GM10248 (cell line): ENCODE measurements at places on chromosomes 16 and 17.

- DNase-seq, result peak; percentile 77
Observed at GRCh38 chr16:21263640-21264570, 14.2 kb downstream of the CRYM start.

GRCh38 chr17:4221899-4222659 lies 41.7 kb downstream of the ANKFY1 start:
- DNase-seq, result no peak

- DNase-seq, result no peak
Observed at GRCh38 chr17:63150994-63151464, 185.0 kb downstream of the TANC2 start.

DNA sequence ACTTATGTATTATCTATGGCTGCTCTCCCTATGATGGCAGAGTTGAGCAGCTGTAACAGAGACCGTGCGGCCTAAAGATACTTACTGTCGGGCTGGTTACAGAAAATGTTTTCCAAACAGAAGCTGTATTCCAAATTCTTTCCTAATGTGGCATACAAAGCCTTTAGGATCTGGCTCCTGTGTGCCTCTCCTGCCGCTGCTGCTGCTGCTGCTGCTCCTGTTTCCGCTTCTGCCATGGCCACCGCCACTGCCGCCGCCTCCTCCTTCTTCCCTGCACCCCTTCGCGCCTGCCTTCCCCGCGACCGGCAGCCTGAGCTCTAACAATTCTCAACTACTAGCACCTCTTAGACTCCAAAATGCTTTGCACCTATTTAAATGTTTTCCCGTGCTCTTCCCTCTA lies 263.9 kb upstream of the TBX2 start:
- DNase-seq, result no peak

DNA sequence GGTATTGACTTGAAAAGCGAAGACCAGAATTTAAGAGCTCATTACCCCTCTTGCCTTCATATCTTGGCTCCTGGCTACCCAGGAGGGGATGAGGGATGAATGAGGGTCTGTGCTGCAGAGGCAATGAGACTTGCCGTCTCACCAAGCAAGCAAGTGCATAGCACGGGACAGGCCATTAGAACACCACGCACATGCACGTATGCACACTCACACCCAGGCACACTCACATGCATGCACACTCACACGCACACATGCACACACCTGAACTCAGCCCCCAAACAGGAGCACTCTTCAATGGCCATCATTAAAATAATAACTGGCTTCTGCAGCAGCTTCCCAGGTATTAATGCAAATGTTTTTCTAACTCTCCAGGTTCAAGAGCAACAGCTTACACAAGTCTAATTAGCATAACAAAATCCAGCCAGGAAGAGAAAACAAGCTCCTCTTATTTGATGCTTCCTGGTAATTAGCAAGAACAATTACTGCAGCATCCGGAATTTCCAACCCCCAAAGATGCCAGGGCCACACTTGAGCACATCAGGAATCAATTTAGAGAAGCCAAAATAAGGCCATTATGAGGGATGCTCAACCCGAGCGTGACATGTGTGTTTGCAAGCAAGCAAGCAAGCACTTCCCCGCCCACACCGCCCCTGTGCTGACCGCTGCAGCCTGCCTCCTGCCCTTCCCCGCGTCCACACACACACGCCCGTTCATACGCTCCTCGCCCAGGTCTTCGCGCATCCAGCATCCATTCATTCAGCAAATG lies 171.6 kb upstream of the TNRC6C start:
- no peak for DNase-seq

DNA sequence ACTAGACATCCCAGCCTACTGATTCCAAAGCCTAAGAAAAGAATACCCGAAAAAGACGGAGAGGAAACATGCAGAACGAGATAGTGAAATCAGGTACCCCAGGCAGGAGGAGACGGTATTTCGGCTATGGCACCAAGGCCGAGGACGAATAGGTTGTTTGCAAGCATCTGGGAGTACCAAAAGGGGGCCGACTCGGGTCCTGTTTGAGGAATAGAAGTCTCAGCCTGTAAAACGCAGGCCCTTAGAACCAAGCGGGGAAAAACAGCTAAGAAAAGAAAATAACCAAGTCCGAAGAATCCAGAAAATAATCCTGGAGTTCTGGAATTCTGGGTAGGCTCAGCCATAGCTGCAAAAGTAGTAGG lies 537 bp downstream of the SLC35B1 start:
- no peak for DNase-seq

- no peak for DNase-seq
Observed at GRCh38 chr17:38693700-38694329, 11.3 kb upstream of the MLLT6 start.

- DNase-seq, result no peak
Observed at GRCh38 chr16:88354229-88355092, 28.3 kb upstream of the ZNF469 start.

GRCh38 chr16:88306860-88307545 lies 75.8 kb upstream of the ZNF469 start:
- DNase-seq, result no peak

DNA sequence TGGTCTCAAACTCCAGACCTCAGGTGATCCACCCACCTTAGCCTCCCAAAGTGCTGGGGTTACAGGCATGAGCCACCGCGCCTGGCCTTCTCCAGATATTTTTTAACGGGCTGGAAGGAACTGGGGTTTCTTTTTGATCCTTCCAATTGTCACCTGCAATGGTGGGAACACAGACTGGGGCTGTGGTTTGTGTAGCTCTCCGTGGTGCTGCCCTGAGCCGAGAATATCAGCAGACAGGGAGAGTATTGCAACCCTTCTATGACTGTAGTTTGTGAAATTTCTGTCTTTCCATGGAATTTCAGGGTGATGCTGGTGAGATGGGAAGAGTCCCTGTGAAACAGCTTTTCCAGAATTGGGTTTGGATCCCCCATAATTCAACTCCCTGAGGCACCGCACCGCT lies 263.5 kb downstream of the ENGASE start:
- no peak for DNase-seq

- DNase-seq, result no peak
Observed at GRCh38 chr16:57865746-57866528, 63.6 kb upstream of the KIFC3 start.
